ENCODE measurements at places on chromosomes 13 and 19. TPM values are rescaled to one million over a fixed set of nuclear protein-coding genes. Genes with fewer than 3 reads are reported as not detected.

DNA sequence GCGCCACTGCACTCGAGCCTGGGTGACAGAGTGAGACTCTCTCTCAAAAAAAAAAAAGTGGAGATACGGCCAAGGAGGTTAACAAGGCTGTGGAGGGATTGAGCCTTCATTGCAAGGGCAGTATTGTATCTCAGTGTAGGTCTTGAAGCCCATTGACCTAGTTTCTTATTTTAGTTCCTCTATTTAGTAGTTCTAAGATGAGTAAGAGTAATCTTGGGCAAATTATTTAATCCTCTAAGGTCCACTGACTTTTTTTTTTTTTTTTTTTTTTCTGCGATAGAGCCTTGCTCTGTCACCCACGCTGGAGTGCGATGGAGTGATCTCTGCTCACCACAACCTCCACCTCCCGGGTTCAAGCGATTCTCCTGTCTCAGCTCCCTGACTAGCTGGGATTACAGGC is 14.3 kb upstream of the ILF3 start:
- no peak for DNase-seq

TEX26 gene
- total RNA-seq: not detected

SLC17A7 gene
- total RNA-seq: not detected

ZNF99 gene
- total RNA-seq: not detected

GRCh38 chr13:42369071-42369797 is 97.3 kb downstream of the AKAP11 start:
- no peak for DNase-seq

DNA sequence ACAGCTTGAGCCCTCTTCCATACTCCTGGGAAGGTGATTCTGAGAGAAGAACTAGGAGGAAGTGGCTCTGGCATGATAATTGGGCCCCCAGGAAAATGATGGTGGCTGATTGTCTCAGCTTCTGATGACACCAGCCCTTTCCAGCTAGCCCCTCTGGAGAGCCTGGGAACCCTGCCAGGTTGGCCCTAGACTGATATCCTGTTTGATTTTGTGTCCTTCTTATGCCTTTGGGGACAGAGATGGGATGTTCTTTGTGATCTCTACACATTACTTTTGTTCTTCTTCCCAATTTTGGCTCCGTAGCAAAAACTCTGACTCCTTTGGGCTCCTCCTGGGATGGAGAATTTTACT is 39.7 kb downstream of the ERICH6B start:
- no peak for DNase-seq

DNA sequence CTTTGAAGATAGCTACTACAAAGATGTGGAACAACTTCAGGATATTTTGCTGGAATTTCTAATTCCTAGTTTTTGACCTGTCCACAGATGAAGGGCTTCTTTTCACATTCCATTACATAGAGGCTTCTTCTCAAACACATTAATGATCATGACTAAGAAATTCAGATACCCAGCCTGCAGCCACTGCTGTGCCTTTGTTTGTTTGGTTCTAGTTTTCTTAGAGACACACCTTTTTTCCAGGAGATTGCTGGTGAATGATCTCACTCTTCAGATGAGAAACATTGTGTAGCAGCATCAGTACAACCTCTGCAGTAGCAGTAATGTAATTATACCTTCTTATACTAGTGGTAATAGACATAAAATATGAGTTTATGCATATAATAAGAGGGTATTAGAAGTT is 5.0 kb downstream of the TDRD3 start:
- DNase-seq: peak; percentile 64

DNA sequence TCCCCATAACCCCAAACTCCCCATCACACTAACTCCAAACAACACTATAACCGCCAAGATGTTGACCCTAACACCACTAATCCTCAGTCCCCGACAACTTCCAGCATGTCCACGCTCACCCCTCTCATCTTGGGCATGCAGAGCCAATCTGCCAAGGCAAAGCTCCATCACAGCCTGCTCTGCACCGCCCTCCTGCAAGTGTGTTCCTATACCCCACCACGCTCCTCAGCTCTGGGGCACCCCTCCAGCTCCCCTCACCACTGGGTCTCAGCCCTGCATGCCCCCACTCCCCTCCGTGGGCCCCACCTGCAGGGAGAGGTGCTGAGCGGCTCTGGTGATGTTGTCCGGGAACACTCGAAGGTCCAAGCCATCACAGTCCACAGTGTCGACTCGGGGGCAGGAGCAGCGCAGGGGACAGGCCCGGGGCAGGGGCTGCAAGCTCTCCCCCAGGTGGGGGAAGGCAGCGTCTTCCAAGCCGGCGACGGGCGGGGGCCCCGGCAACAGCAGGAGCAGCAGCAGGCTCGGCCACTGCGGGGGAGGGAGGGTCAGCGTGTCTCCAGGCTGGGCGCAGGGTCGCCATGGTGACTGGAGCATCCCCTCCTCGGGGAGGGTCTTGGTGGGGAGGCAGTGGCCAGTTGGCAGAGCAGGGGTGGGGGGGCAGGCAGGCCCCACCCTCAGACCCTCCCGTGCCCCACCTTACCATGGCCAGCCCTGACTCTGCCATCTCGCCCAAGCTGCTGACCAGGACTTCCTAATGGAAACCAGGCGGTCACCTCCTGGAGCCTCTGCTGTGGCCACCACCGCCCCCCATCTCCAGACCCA is 527 bp downstream of the PODNL1 start:
- DNase-seq: no peak

HPN gene
- total RNA-seq: not detected

DNA sequence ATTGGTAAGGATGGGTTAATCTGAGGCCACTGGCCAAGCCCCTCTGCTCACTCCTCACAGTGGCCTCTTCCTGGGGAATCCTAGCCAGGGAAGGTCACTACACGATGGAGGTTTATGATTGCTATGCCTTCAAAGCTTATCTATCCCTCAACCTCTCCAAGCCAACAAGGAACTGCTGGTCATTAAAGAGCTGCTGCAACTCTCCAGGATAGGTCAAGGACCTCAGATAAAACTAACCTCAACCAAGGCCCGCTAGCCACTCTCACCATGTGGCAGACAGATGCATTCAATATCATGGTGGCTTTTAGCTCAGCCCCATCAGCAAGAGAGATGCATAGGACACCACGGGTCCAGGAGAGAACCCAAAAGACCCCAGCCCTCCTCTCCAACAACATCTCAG is 71.6 kb downstream of the SERTM1 start:
- DNase-seq: no peak

DNA sequence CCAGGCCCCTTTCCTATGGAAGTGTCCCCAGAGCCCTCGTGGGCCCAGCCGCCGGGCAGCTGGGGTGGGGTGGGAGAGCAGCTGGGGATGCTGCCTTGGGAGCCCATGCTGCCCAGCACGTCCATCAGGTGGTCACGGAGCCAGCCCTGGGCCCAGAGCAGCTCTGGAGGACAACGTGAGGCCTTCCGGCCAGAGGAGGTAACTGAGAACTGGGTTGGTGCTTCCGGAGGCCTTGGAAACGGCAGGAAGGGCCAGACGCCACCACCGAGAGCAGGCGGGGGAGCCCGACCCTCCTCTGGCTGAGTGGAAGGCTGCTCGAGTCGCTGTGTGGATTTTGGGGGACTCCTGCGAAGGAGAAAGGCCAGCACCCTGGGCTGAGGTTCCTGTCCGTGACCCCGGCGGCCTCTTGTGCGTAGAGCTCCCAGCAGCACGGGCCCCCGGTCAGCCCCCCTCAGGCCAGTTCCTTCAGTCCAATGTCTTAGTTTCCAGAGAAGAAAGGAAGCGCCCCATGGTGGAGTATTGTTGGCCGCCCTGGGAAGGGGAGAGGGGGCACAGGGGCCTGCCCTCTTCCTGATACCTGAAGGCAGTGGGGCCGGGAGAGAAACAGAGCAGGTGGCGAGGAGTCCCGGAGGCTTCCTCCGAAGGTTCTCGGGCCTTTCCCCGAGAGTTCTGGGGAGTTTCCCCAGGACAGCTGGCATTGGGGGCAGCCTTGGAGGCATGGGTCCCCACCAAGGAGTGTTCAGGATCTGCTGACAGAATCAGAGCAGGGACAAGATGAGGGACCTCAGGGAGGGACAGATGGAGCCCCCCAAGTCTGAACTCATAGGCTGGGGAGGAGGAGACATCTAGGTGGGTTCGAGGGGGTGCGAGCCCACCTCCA is 68.8 kb downstream of the MLLT1 start:
- DNase-seq: no peak

DNA sequence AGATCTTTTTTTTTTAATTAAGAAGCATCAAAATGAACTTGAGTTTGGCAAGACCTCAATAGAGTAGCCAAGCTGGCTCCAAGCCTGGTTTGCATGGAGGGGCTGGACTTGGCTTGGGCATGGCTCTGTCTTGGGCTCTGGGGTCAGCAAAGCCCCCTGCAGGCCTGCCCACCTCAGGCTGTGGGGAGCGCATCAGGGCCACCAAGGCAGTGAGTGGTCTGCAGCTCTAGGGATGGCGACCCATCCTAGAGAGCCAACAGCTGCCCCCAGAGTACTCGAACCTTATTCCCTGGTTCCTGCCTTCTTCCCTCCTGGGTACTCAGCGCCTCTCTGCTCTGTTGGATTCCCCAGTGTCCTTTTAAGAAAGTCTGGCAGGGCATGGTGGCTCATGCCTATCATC is 5.4 kb upstream of the CHST8 start:
- no peak for DNase-seq

DNA sequence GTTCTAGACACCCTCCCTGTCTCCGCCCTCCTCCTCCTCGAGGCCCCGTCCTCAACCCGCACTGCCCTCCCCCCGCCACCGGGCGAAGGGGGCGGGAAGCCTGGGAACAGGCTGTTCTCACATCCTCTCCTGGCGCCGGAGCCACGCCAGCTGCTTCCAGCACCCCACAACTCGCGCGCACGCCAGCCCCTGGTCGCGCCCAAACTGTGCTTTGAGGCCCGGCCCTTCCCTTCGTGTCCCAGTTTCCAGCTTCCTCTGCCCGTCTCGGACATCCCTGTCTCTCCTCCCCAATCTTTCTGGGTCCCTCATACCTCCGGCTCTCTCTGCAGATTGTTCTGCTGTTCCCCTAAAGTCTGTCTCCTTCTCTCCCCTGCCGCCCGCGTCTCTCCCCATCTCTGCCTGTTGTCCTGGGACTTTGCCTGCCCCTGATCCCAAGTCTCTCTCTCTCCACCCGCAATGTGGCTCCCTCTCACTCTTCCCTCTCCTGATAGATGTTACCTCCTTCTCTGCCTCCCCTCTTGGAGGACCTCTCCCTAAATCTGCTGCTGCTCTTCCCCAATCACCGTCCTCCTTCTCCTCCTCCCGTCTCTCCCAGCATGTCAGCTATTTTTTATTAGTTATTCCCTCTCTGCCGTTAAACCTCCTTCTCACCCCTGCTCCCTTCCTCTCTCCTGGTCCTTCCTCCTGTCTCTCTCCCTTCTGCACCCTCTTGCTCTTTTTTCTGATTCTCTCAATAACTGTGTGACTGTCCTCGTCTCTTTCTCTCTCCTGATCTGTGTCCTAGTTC is 14.2 kb downstream of the DPF1 start:
- no peak for DNase-seq

DNA sequence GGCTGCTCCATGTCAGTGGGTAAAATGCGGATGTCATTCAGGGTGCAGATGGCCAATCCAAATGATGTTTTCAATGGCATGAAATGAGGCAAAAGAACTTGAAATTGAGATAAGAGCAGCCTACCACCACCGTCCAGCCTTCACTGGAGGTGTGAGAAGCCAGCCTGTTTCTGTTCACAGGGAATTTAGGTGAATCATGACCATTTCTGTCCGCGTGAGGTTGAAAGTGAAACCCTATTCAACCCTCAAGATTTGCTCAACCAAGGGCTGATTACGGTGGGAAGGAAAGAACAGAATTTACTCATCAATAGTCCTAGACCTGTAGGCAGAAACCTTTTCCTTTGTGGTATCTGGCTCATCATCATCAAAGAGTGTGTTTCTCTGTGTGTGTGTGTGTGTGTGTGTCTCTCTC is 370.7 kb downstream of the COG6 start:
- no peak for DNase-seq

DNA sequence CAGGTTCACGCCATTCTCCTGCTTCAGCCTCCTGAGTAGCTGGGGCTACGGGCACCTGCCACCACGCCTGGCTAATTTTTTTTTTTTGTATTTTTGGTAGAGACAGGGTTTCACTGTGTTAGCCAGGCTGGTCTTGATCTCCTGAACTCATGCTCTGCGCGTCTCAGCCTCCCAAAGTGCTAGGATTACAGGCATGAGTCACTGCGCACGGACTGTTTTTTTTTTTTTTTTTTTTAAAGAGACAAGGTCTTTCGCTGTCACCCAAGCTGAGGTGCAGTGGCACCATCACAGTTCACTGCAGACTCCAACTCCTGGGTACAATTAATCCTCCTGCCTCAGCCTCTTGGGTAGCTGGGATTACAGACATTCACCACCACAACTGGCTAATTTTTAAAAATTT is 8.2 kb upstream of the ADAMTS10 start:
- no peak for DNase-seq

IZUMO2 gene
- total RNA-seq: not detected

- no peak for DNase-seq
Measured at GRCh38 chr19:45657520-45658167, 10.4 kb upstream of the GIPR start.

PPP1R13L gene
- 28.6 TPM for total RNA-seq

- no peak for DNase-seq
Measured at GRCh38 chr19:29917911-29918310, 24.1 kb upstream of the URI1 start.

GRCh38 chr19:56927791-56928207 is 87.3 kb upstream of the PEG3 start:
- peak; percentile 51 for DNase-seq

DNA sequence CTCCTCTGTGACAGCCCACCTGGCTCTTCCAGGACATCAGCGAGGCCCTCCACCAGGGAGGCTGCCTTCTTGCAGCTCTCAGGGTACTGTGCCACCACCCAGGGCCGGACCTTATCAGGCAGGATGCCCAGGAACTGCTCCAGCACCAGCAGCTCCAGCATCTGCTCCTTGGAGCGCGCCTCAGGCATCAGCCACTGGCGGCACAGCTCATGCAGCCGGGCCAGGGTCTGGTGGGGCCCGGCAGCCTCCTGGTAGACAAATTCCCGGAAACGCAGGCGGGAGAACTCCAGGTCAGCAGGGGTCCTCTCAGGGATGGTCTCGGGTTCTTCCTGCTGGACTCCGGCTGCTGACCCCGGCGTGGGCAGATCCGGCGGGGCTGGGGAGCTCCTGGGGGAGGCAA is 8.2 kb downstream of the ZSCAN18 start:
- DNase-seq: no peak

- DNase-seq: no peak
Measured at GRCh38 chr19:4498694-4499093, 19.6 kb downstream of the PLIN4 start.

- DNase-seq: no peak
Measured at GRCh38 chr19:20273376-20273775, 106.4 kb downstream of the ZNF486 start.

OR7C1 gene
- not detected for total RNA-seq

PSG11 gene
- not detected for total RNA-seq

- DNase-seq: peak; percentile 25
Measured at GRCh38 chr13:101398920-101399319, 17.4 kb downstream of the NALCN start.

GRCh38 chr13:58302349-58302748 is 670.8 kb downstream of the PCDH17 start:
- no peak for DNase-seq

ZNF439 gene
- total RNA-seq: 2.8 TPM

NCAN gene
- total RNA-seq: 0.15 TPM

WIZ gene
- total RNA-seq: 35.1 TPM

All from PC-3 (cell line).